ENCODE measurements at places on chromosomes 16 and 17. TPM values are rescaled to one million over a fixed set of nuclear protein-coding genes. Genes with fewer than 3 reads are reported as not detected.
A peak's percentile ranks its signal among the peaks of the same experiment; 100 is the strongest.

The SEZ6 gene
- total RNA-seq: 0.31 TPM

The SP6 gene
- total RNA-seq: 0.17 TPM

The RCVRN gene
- not detected for total RNA-seq

The CHAD gene
- total RNA-seq: not detected

The PPP1R1B gene
- 0.25 TPM for total RNA-seq

The USP31 gene
- total RNA-seq: 1.7 TPM

The RBFOX1 gene
- not detected for total RNA-seq

The TP53TG3D gene
- 0.98 TPM for total RNA-seq

The BOLA2B gene
- 46.3 TPM for total RNA-seq

The ACSM3 gene
- 6.2 TPM for total RNA-seq

The CCL18 gene
- not detected for total RNA-seq

The ATXN7L3 gene
- total RNA-seq: 85.2 TPM

DNA sequence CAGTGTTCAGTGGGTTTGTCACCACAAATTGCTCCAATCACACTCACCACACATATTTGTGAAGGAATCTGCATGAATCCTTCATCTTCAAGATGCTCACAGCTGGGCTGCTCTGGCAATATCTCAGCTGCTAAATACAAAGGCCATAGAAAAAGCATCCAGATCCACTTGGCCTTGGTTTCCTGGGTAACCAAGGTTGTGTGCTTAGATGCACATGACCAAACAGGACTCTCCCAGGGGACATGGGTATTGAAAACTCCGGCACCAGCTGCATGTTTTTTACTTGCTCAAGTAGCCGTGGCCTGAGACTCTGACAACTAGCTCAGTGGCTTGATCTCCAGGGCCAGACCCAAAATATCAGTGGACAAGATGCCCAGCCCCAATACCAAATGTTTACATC, 131.3 kb downstream of the CBLN1 start:
- no peaks in the 10 kb centered on the region for H3K4me1 ChIP-seq
- peaks cover 2% of the 10 kb centered on the region for H3K27me3 ChIP-seq
- DNase-seq: no peak

GRCh38 chr17:48047113-48047740, 932 bp upstream of the NFE2L1 start:
- DNase-seq: no peak
- peak overlapping the region; percentile 82 for H3K27ac ChIP-seq
- peak overlapping the region; percentile 81 for H3K4me3 ChIP-seq
- H3K27me3 ChIP-seq: no peaks in the 10 kb centered on the region
- H3K4me1 ChIP-seq: peaks cover 49% of the 10 kb centered on the region

GRCh38 chr17:60445144-60445543, 22.9 kb downstream of the CHCT1 start:
- peaks cover 22% of the 10 kb centered on the region for H3K36me3 ChIP-seq
- H3K4me3 ChIP-seq: no peak overlapping the region
- DNase-seq: no peak
- no peaks in the 10 kb centered on the region for H3K4me1 ChIP-seq
- no peaks in the 10 kb centered on the region for H3K27me3 ChIP-seq
- no peak overlapping the region for H3K27ac ChIP-seq

- peaks cover 54% of the 10 kb centered on the region for H3K36me3 ChIP-seq
- no peak for DNase-seq
- H3K27ac ChIP-seq: no peak overlapping the region
- H3K4me3 ChIP-seq: peak overlapping the region; percentile 86
- H3K4me1 ChIP-seq: peaks cover 86% of the 10 kb centered on the region
Measured at GRCh38 chr17:50145532-50146229, 4.8 kb downstream of the PPP1R9B start.

DNA sequence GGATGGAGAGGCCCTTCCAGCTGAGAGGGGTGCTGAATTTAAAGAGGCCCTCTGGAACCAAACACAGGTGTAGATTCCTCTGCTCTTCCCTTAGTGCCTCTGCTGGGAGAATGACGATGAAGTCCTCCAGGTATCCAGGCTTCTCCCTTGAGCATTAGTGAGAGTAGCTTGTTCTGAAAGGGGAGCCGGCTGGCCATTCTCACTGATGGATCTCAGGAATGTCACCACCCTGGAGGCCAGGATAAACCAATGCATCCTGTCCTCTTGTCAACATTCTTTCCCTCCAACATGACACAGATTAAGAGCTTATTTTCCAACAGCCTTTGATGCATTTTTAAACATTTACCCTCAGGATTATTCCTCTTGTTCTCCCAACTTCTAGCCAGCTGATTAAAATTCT, 325.5 kb downstream of the CA10 start:
- H3K4me3 ChIP-seq: no peak overlapping the region
- no peak overlapping the region for H3K27ac ChIP-seq
- DNase-seq: no peak
- H3K27me3 ChIP-seq: peaks cover 9% of the 10 kb centered on the region
- H3K36me3 ChIP-seq: no peaks in the 10 kb centered on the region
- no peaks in the 10 kb centered on the region for H3K4me1 ChIP-seq

DNA sequence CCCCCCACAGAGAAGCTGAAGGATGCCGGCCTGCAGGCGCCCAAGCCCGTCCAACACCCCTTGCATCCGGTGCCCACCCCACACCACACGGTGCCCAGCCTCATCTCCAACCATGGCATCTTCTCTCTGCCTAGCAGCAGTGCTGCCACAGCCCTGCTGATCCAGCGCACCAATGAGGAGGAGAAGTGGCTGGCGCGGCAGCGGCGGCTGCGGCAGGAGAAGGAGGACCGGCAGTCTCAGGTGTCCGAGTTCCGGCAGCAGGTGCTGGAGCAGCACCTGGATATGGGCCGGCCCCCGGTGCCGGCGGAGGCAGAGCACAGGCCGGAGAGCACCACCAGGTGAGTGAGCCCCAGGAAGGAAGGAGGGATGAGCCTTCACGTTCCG, 31.5 kb downstream of the GINS2 start:
- no peak overlapping the region for H3K27ac ChIP-seq
- no peaks in the 10 kb centered on the region for H3K27me3 ChIP-seq
- peaks cover 55% of the 10 kb centered on the region for H3K36me3 ChIP-seq
- no peaks in the 10 kb centered on the region for H3K4me1 ChIP-seq
- no peak overlapping the region for H3K4me3 ChIP-seq
- DNase-seq: no peak

- peak overlapping the region; percentile 60 for H3K27ac ChIP-seq
- H3K4me1 ChIP-seq: peaks cover 69% of the 10 kb centered on the region
- peak; percentile 37 for DNase-seq
- H3K4me3 ChIP-seq: peak overlapping the region; percentile 89
- H3K27me3 ChIP-seq: no peaks in the 10 kb centered on the region
Measured at GRCh38 chr16:1309888-1310831, 724 bp downstream of the UBE2I start.

DNA sequence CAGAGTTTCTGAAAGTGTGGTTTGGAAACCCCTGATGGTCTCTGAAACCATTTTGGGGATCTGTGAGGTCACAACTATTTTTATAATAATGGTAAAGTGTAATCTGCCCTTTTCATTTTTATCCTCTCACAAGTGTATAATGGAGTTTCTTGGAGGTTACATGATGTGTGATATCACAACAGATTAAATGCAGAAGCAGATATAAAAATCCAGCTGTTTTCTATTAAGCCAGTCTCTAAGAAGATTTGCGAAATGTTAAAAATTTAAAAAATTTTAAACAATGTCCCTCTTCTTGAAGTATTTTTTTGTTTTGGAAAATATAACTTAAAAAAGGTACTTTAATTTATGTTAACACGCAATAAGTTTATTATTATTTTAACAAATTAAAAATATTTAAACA, 48.7 kb downstream of the RPGRIP1L start:
- no peak overlapping the region for H3K4me3 ChIP-seq
- no peaks in the 10 kb centered on the region for H3K4me1 ChIP-seq
- no peak overlapping the region for H3K27ac ChIP-seq

DNA sequence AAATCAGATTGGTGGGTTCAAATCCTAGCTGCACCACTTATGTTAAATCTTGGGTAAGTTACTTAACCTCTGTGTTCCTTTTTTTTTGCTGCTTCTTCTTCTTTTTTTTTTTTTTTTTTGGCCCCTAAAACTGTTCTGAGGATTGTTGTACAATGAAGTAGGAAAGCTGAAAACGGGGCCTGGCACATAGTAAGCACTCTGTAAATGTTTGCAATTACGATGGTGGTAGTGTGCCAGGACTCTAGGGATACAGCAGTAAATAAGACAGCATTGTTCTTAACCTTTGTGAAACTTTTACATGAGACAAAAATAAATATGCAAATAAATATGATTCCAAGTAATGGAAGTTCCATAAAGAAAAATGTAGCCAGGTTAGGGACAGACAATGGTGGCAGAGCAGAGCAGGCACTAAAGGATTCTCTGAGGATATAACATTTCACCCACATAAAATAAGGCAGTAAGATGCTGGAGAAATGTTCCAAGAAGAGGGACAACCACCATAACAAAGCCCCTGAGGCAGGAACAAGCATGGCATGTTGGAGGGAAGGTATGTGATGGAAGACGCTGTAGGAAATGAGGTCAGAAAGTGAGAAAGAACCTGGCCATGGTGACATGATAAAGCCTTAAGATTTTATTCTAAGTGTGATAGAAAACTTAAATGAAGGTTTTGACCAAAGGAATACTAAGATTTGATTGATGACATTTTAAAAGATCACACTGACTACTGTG, 127.3 kb downstream of the NLK start:
- H3K27me3 ChIP-seq: no peaks in the 10 kb centered on the region
- H3K36me3 ChIP-seq: peaks cover 12% of the 10 kb centered on the region
- no peak overlapping the region for H3K27ac ChIP-seq
- H3K4me3 ChIP-seq: no peak overlapping the region
- DNase-seq: no peak
- H3K4me1 ChIP-seq: no peaks in the 10 kb centered on the region

DNA sequence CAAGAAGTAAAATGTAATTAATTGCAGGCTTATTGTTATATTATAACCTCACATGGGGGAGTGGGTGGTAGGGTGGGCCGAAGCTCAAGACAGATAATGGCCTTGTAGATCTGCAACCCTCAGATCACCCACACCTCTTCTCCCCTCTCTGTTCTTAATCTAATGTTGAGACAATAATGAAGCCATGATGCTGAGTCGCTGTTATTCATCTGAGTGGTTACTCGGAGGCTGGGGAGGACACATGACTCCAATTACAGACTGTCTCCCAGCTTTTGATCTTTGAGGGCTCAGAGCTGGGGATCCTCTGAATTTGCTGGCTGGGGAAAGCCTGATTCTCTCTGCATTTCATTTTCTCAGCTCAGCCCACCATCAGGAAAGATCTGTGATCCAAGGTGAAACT, 275.3 kb downstream of the SHISA9 start:
- DNase-seq: no peak
- no peaks in the 10 kb centered on the region for H3K27me3 ChIP-seq
- H3K4me3 ChIP-seq: no peak overlapping the region
- H3K27ac ChIP-seq: no peak overlapping the region
- H3K36me3 ChIP-seq: no peaks in the 10 kb centered on the region
- no peaks in the 10 kb centered on the region for H3K4me1 ChIP-seq

DNA sequence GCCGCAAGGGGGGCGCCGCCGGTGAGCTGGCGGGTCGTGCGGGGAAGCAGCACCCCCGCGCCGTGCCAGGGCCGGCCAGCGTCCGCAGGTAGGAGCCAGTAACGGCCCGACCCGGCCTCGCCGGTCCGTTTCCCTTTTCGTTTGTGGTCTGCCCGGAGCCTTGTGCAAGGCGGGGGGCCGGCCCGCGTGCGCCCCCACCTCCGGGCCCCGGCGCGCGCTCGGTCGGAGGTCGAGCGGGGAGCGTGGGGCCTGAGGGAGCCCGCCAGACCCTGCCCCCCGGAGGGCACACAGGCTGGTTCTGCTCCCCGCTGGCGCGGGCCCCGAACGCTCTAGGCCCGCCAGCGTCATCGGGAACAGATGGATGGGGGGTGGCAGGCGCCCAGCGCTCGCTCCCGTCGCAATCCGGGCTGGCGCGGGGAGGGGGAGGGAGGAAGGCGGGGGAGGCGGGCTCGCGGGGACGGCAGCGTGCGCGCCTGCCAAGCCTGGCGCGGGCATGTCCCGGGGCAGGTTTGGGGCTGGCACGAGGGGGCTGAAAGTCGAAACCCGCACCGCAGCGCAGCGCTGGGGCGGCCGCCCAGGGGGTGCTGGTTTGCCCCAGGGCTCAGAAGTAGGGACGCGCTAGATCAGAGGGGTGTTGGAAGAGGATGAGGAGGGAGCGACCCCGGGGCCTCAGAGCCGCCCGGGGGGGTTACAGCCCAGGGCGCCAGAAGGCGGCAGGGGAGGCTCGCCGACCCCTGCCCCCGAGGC, 1.5 kb upstream of the GSE1 start:
- no peak overlapping the region for H3K27ac ChIP-seq
- peaks cover 66% of the 10 kb centered on the region for H3K4me1 ChIP-seq
- peaks cover 6% of the 10 kb centered on the region for H3K27me3 ChIP-seq
- H3K36me3 ChIP-seq: no peaks in the 10 kb centered on the region

DNA sequence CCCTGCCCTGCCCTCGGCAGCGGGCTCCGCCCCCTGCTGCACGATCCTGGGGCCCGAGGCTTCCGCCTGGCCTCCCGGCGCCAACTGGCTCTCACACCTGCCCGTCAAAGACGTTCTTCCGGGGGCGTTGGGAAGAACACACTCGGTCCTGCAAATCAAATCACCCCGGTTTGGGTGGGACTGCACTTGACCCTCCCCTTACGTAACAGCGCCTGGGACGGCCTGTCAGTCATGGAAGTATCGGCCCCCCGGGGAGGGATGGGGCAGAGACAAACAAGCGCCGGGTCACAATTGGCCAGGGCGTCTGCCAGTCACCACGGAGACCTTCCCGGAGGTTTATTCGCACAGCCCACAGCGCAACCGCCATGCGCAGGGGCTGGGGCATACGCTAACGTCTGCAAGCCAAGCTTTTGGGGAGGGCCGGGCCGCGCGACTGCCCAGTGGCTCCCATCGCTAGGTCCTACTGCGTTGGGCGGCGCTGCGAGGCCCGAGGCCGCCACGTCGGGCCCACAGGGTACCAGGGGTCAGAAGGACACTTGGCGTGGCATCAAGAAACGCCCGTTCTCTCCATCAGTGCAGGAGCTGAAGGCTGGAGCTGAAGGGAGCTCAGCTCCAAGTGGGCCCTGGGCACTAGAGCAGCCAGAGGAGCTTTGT, 388 bp upstream of the AKTIP start:
- H3K4me1 ChIP-seq: peaks cover 44% of the 10 kb centered on the region
- H3K27ac ChIP-seq: peak overlapping the region; percentile 84
- peak overlapping the region; percentile 76 for H3K4me3 ChIP-seq
- H3K36me3 ChIP-seq: peaks cover 17% of the 10 kb centered on the region

- H3K4me3 ChIP-seq: no peak overlapping the region
- H3K4me1 ChIP-seq: no peaks in the 10 kb centered on the region
- DNase-seq: no peak
- no peaks in the 10 kb centered on the region for H3K27me3 ChIP-seq
Measured at GRCh38 chr17:61340431-61341209, 59.0 kb upstream of the TBX2 start.
